Renal cortical epithelial cell (primary cell): ENCODE measurements at places on chromosomes 6 and 20.
A peak's percentile ranks its signal among the peaks of the same experiment; 100 is the strongest.

DNA sequence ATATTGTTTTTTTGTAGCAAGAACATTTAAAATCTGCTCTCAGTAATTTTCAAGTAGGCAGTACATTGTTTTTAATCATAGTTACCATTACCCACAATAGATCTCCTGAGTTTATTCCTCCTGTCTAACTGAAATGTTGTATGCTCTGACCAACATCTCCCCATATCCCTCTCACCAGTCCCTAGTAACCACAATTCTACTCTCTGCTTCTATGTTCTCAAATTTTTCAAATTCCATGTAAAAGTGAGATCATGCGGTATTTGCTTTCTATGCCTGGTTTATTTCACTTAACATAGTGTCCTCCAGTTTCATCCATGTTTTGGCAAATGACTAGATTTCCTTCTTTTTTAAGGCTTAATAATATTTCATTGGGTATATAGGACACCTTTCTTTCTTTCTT, 300.5 kb downstream of the KCNQ5 start:
- peak; percentile 6 for DNase-seq

GRCh38 chr20:4470375-4470774, 251.3 kb upstream of the PRND start:
- DNase-seq, result peak; percentile 49

DNA sequence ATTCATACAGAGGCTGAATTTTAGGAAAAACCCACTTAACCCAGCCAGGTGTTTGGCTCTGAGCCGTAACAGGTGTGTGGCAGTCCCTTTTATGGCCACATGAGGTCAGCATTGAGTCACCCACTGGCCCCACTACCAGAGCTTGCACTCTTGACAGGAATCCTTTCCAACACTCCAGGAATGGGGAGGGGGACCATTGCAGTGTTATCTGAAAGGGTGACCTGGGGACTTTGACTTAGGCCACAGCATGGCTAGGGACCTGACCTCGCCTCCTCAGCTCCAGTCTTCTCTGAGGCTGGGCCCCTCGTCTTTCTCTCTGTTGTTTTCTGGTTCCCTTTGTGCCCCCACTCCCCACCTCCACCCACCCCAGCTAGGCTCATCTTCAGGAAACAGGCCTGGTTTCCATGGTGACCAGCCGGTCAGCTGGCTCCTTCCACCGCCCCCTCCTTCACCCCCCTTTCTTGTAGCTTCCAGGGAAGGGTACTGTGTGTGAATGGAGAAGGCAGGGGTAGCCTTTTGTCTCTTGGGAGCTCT, 2.1 kb upstream of the TMEM151B start:
- peak; percentile 46 for DNase-seq

GRCh38 chr6:79208816-79209215, 25.7 kb downstream of the HMGN3 start:
- no peak for DNase-seq

DNA sequence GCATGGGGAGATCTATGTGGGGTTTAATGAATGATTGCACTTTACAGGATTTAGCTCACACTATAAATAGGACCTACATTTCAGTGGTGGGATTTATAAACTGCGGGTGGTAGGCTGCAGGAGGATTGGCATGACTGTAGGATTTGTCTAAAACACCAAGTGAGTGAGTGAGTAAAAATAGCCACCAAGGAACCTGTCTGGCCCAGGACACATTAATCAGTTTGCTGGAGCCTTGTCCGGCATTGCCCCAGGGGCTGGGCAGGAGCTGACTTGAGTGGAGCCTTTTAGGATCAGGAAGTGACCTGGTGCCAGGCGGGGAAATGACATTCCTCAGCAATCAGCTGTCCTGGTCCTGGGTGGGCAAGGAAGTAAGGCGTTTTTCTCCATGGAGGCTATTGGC, 278.7 kb upstream of the PRND start:
- DNase-seq, result no peak

- no peak for DNase-seq
These were observed 166.4 kb downstream of the CD24 start for GRCh38 chr6:106807947-106808611.

DNA sequence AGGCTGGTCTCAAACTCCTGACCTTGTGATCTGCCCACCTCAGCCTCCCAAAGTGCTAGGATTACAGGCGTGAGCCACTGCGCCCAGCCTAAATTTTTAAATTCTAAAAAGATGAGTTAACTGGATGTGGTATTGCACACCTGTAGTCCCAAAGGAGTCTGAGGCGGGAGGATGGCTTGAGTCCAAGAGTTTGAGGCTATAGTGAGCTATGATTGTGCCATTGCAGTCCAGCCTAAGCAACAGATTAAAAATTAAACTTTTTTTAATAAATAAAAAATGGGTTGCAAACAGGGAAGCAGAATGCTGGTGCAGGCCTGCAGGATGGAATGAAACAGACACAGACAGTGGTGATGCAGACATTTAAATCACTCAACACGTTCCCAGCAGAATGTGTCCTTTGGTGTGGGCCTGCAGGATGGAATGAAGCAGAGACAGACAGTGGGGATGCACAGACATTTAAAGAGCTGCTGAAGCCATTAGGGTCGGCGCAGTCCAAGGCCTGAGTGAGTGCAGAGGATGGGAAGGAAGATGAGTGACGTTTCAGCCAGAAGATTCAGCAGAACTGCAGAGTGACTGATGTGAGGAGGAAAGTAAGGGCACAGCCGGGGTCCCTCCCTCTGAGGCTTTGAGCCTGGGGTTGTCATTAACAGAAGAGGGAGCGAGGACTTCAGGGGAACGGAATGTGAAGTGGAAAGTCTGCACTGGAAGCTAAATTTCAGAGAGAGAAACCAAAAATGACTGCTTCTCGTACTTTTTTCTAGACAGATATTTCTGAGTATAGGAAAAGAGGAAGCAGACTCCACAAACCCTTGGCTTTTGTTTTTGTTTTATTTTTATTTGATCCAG, 117.5 kb downstream of the RIN2 start:
- DNase-seq, result no peak
